ENCODE measurements at places on chromosomes 6 and 20. TPM values are rescaled to one million over a fixed set of nuclear protein-coding genes. Genes with fewer than 3 reads are reported as not detected.

GRCh38 chr6:29887330-29887818 lies 55.0 kb upstream of the HLA-A start:
- DNase-seq: peak; percentile 30

OTOR gene
- not detected for polyA plus RNA-seq

HRH3 gene
- polyA plus RNA-seq: not detected

GRCh38 chr6:167979436-167980139 lies 17.9 kb upstream of the KIF25 start:
- peak; percentile 56 for DNase-seq

DNA sequence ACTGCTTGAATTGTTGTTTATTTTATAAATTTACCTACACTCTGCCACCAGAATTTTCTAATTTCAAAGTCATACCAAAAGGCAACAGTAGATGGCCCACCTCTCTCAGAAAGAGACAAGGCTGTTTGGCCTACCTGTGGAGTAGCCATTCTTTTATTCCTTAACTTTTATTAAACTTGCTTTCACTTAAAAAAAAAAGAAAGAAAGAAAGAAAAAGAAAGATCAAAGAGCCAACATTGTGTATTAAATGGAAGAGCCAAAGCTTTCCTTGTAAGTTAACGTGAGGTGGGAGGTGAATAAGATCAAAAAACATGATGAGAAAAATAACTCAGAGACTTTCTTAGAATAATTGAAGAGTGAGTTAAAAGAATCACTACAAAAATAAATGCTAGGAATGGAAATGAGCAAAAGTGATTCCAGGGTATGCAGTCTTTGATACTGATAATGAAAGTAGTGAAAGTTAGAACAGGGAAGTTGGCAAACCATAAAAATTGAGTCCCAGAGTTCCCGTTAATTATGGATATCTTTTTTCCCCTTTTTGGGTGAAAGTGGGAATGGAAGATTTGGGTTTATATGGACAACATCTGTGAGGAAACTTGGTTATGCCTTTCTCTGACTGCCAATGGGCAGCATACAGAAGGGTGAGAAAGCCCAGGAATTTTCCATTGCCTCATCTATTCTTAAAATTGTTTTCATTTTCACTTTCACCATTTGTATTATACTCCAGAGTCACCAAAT lies 35.9 kb upstream of the MYB start:
- no peak for DNase-seq

MYB gene
- polyA plus RNA-seq: 3.6 TPM

GRCh38 chr6:134131530-134132139 lies 79.2 kb upstream of the SLC2A12 start:
- DNase-seq: no peak

Data from right lung (tissue), 10 donors.